ENCODE measurements at places on chromosomes 1 and 21.
A peak's percentile ranks its signal among the peaks of the same experiment; 100 is the strongest.

- DNase-seq, result no peak
These were observed 367.1 kb upstream of the ADGRL4 start for GRCh38 chr1:79373481-79374125.

DNA sequence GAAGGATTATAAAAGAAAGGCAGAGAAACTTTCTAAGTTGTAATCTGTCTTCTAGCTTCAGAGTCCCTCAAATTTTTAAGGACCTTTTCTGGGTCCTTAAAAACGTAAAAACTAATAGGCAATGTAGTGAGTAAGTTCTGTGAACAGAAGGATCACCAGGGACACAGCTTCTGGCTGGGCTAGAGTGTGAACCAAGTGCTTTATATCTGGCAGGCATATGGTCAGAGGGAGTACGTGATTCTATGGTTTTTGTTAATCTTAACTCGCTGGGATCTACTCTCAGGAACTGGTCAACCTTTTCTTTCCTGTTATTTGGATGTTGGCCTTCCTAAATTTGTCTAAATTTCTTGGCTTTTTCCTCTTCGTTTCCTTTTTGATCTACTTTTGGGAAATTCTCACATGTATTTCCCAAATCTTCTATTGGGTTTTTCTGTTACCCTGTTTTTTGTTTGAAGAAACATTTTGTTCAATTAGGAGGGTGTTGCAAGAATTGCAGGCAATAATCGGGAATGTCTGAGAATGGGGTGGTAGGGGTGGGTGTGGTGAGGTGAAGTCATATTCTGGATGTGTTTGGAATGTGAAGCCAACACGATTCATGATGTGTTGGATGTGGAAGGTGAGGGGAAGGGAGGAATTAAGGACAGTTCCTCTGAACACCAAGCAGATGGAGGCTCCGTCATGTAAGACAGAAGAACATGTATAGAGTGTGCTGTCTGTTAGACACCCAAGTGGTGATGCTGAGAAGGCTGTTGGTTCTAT is 193.2 kb downstream of the FMN2 start:
- DNase-seq, result no peak

- no peak for DNase-seq
These were observed at the start of gene KCNE2 for GRCh38 chr21:34363733-34364132. KCNE2 (plus strand) TSS chr21:34364006; CDS start chr21:34370479, 6,473 bp downstream.

DNA sequence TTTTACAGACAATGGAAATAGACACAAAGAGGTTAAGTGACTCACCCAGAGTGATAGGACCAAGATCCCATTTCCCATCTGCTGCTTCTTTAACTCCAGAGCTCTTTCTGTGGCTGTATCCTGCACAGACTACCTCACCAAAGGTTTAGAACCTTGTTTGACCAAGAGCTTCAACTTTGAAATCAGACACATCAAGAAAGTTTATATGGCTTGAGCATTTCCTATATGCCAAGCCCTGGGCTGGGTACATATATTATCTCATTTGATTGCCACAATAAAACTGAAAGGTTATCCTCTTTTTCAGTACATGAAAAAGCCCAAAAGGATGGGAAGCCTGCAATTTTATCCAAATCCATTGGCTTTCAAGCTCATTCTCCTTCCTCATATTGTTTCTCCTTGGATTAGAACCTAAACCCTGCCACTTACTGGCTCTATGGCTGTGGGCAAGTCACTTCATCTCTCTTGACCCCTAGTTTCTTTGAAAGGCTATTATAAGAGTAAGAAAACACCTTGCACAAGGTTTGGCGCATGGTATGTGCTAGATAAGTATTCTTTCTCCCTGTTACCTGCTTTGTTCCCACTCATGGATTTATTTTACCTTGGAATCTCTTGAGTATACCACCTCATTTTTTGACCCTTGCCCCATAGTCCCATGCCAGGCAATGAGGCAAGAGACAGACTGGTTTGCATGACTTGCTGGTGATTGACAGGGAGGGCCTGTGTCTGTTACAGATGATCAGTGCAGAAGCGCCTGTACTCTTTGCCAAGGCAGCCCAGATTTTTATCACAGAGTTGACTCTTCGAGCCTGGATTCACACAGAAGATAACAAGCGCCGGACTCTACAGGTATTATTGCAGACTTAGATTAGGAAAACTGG is 34.5 kb upstream of the KCNQ4 start:
- no peak for DNase-seq

DNA sequence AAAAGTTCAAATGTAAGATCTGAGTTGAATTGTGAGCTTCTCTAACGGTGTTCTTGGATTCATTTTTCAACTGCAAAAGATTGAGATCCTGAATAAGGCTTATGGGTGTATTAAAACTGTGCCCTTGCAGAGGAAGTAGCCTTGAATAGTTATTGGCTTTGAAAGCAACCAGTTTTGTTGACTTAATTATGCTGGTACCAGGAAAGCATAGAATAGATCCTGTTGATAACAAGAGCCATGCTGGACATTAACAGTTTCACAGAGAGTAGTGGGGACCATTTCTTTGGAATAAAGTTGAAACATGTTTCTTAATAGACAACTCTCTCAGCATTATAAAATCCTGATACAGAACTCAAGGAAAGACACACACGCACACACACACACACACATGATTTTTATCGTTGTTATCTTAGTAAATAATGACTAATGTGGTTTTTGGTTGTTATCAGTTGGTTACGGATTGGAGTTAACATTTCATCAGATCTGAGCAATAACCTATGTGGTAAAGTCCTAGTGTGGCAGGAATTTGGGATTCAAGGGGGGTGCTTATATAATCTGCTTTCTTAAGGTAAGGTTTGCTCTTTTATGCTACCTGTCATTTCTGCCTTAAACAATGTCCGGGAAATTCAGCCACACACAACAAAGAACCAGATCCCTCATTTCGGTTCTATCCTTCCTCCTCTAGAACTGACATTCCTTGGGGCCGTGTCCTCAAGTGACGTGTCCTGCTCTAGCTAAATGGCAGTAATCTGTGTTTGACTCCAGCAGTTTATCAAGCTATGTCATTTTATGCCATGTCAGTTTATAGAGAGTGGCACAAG is 330.9 kb downstream of the CHRM3 start:
- DNase-seq, result no peak

- peak; percentile 78 for DNase-seq
These were observed 5.8 kb upstream of the CHI3L2 start for GRCh38 chr1:111221633-111222291.

DNA sequence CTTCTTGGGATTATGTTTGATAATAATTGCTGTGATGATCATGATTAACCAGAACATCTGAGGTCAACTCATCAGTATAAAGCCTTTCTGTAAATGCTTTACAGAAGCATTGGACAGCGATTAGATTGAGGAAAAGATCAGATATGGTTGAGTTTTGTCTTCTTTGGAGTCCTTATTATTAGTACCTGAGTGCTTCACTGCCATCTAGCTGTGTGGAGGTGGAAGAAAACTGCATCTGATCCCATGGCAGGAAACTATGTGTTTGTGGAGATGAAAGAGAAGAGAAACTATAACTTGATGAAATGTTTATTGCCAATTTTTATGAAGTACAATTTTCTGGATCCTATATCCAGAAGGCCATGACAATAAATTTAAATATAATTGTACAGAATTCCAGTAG is 11.4 kb downstream of the FLG2 start:
- DNase-seq, result no peak

GRCh38 chr1:228415853-228416216 is 826 bp downstream of the TRIM17 start:
- DNase-seq, result no peak

DNA sequence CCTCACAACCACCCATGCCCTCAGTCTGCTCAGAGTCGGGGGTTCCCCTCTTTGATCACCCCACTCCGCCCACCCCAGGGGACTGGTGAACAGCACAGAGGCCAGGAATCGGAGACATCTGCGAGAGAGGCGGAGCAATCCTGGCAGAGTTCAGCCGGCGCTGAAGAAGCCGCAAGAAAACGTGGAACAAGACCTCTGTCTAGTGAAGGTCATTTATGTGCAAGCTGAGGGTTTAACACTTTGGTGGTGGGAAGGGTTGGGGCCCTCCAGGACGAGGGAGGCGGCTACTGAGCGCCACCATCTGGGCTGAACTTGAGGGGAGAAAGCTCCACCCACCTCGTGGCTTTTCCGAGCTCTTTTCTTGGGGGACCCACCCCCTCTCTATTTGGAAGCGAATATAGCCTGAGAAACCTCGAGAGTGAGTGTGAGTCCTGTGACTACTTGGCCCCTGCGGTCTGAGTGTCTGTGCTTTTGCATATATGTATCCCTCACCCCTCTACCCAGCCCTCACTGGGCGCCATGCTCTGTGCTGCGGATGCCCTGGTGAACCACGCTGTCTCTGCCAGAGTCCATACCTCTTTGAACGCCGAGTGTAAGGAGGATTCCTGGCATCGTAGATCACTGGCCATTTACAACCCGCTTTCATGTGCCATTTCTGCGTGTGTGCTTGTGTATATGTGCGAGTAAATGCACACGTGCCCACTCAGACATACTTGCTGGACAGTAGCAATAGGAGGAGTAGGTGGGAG is 1.2 kb upstream of the EPHA10 start:
- no peak for DNase-seq

DNA sequence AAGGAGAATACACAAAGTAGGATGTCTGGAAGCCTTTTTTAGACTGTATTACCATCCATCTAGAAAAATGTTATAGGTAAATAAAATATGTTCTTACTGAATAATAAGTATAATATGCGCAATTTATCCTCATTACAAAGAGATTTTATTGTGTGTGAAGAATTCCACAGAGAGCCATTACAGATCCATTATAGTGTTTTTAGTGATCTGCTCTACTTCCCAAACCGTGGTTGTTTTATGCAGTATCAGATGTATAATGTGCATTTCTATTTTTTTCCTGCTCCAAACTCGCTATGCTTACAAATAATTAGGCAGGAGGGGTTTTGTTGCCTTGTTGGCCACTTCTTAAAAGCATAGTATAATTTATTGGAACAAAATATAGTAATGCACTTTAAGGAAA is 447.8 kb downstream of the USP25 start:
- DNase-seq, result no peak

- DNase-seq, result no peak
These were observed 550 bp upstream of the SELENON start for GRCh38 chr1:25799352-25799934.

DNA sequence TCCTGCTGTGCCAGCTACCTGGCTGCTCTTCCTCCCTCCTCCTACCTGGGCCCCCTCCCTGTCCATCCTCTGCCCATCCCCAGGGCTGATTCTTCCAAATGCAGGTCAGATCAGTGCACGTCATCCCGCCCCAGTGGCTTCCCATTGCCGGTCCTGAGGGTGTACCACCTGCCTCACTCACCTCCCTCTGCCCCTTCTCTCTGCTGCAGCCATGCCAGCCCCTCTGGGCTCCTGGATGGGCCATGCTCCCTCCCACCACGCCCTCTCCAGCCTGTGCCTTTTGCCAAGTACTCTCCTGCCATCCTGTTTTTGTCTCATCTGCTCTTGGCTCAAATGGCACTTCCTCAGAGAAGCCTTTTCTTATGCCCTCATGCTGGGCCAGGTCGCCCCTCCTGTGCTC is 95.8 kb downstream of the ARHGEF10L start:
- no peak for DNase-seq

- no peak for DNase-seq
These were observed 44.8 kb upstream of the TADA1 start for GRCh38 chr1:166920561-166921475.

GRCh38 chr1:54046671-54047383 is 6.2 kb downstream of the TMEM59 start:
- DNase-seq, result no peak

GRCh38 chr1:7366286-7366954 is 404.7 kb upstream of the VAMP3 start:
- DNase-seq, result no peak

DNA sequence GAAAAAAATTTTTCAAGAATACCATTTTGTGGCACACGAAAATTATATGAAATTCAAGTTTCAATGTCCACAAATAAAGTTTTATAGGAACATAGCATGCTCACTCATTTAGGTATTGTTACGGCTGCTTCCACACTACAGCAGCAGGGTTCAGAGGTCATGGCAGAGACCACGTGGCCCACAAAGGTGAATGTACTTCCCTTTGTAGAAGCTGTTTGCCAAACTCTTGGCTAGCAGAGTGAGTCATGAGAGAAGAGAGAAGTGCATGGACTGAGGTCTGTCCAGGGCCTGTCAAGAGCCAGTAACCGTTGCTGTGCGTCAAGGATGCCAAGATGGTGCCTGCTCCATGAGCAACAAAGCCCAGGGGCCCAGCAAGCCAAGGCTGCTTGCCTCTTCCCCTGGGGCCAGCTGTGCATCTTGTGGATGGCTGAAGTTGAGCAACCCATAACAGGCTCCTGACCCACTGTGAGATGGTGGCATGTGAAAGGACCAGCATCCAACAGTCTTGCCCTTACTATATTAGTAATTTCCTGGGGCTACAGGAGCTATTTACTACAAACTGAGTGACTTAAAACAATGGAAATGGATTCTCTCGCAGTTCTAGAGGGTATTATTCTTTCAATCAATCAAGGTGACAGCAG is 64.8 kb upstream of the ATP5PO start:
- no peak for DNase-seq

DNA sequence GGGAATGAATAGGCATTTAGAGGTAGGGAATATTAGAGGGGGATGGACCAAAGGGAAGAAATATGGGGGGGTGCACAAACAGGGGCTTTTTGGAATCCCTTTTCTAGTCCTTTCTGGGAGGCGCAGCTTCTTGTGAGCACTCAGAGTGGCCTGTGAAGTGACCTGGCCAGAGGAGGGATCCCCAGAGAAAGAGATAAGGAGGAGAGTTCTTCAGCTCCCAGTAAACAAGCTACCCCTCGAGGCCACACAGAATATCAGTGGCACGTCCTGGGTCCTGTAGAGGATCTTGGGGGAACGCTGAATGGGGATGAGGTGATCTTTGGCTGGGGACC is 19.4 kb downstream of the VANGL2 start:
- DNase-seq, result no peak

GRCh38 chr1:208161005-208161404 is 83.2 kb downstream of the PLXNA2 start:
- DNase-seq, result no peak

DNA sequence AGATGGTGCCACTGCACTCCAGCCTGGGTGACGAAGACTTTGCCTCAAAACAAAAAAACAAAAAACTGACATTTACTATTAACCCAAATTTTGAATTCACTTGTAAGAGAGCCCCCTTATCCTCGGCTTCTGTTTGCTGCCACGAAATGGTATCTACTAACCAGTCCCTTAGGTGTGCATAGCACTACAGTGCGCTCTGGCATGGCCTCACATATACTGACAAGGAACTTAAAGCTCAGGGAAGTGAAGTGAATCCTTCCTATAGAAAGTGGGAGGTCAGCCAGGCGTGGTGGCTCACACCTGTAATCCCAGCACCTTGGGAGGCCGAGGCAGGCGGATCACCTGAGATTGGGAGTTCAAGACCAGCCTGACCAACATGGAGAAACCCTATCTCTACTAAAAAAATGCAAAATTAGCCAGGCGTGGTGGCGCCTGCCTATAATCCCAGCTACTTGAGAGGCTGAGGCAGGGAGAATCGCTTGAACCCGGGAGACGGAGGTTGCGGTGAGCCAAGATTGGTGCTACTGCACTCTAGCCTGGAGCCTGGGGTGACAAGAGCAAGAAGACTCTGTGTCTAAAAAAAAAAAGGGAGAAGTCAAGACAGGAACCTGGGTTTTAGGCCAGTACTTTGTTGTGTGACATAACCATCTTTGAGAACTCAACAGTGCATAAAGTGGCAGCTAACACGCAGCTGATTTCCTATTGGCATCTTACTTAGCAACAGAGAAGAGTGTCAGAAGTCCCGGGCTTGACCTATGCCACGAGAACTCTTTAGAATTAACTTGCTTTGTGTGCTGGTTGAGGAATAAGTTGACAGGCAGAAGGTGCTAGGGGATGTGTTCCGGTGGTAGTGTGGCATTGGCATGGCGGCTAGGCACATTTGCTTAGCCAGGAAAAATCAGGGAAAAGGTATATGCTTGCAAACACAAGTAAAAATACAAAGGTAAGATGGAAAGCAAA is 16.8 kb downstream of the ERRFI1 start:
- DNase-seq, result no peak

GRCh38 chr1:215119719-215120365 is 37.3 kb downstream of the KCNK2 start:
- no peak for DNase-seq

All from vagina (tissue), 2 donors.